ENCODE measurements at places on chromosomes 7 and 10.
A peak's percentile ranks its signal among the peaks of the same experiment; 100 is the strongest.

GRCh38 chr7:105295596-105296352, 92.9 kb downstream of the SRPK2 start:
- no peak for DNase-seq

GRCh38 chr7:64775289-64775688, 18.9 kb upstream of the ZNF138 start:
- DNase-seq, result no peak

DNA sequence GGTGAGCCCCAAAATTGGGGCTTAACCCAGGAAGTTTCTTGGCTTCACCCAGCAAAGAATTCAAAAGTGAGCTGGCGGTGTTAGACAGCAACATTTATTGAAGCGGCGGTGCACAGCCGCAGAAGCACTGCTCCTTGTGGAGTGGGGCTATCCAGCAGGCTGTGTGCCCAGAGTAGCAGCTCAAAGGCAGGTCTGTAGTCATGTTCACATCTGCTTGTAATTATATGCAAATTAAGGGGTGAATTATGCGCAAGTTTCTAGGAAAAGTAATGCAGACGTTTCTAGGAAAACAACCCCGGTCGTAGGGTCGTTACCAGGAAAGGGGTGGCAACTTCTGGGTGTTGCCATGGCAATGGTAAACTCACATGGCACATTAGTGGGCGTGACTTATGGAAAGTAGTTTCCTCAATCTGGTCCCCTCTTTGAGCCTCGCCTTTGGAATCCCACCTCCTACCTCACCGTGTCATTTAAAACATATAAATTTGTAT, 13.7 kb upstream of the KBTBD2 start:
- DNase-seq, result peak; percentile 62

- no peak for DNase-seq
Measured at GRCh38 chr7:123271231-123271630, 71.5 kb upstream of the SLC13A1 start.

DNA sequence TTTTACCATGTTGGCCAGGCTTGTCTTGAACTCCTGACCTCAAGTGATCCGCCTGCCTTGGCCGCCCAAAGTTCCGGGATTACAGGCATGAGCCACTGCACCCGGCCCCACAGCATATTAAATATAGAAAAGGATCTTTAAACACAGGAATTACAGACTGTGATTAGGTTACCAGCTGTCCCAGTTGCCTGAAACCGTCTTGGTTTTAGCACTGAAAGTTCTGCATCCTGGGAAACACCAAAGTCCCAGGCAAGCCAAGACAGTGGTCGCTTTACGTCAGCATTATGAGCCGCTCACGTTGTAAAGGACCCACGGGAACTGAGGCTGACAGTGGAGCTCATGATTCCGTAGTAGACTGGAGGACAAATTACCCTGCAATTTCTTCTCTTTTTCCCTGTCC, 69.0 kb upstream of the FAM180A start:
- DNase-seq, result no peak

DNA sequence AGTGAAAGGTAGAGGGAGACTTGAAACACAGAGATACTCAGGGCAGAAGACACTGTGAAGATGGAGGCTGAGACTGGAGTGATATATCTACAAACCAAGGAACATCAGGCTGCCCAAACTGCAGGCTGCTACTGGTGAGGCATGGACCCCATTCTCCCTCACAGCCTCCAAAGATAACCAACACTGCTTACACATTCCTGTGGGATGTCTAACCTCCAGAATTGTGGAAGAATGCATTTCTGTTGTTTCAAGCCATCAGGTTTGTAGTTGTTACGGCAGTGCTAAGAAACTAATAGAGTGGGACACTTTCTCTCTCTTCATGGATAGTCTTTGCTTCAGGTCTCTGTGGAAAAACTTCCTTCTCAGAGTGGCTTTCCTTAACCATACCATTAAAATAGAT, 182.6 kb upstream of the TMEM106B start:
- DNase-seq, result no peak

DNA sequence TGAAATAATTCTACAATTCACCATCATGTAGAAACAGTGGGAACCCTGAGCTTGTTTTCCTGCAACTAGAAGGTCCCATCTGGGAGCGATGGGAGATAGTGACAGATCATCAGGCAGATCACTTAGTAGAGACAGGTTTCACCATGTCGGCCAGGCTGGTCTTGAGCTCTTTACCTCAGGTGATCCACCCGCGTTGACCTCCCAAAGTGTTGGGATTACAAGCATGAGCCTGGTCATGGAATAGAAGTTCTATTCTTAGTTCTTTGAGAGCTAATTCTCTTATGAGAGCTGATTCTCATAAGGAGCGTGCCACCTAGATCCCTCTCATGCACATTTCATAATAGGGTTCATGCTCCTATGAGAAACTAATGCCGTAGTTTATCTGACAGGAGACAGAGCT, 778.0 kb upstream of the AUTS2 start:
- no peak for DNase-seq

DNA sequence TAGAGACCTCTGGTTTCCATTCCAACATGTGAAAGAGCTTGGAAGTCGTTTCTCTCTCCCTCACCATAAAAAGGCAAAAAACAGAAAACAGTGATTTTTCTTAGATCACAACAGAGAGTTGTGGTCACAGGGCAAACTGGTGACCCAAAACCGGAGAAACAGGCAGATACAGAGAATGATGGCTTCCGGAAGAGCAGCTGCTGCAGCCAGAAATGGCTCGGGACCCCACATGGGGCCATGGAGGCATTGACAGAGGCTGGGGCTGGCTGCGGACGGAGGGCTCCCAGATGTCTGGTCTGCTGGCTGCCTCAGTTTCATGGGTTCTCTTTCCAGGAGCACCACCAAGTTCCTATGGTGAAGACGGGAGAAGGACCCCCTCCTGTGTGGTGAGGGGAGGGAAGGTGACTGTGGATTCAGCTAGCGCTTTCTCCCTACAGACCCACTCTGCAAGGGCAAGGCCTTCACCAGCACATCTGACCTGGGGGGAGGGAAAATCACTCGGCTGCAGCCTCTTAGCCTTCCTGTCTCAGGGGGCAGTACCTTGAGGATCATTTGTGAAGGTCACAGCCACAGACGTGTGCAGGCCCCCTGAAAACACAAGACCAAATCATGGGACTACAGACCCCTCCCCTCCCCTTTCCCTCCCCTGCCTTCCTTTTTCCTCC, 81.4 kb downstream of the WDR37 start:
- DNase-seq, result no peak

DNA sequence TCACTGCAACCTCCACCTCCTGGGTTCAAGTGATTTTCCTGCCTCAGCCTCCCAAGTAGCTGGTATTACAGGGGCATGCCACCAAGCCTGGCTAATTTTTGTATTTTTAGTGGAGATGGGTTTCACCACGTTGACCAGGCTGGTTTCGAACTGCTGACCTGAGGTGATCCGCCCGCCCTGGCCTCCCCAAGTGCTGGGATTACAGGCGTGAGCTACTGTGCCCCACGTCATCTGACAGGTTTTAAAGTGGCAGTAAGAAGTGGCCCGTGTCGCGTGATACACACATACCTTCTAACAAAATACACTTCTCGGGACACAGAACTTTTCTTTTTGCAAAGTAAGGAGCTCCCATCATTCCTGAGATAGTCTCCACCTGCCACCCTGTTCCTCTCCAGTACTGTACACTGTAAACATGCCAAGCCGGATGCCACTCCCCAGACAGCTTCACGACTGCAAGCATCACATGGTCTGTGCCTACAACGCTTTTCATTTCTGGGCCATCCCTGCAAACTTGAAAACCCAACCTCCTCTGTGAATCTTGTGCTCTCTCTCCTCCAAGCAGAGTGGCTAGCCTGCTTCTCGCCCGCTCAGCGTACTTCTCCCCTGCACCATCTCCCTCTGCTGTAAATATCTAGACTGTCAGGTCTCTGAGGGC, 256.3 kb upstream of the KLF14 start:
- DNase-seq, result no peak

- DNase-seq, result no peak
Measured at GRCh38 chr7:100465702-100466311, 1.7 kb upstream of the SPACDR start.

DNA sequence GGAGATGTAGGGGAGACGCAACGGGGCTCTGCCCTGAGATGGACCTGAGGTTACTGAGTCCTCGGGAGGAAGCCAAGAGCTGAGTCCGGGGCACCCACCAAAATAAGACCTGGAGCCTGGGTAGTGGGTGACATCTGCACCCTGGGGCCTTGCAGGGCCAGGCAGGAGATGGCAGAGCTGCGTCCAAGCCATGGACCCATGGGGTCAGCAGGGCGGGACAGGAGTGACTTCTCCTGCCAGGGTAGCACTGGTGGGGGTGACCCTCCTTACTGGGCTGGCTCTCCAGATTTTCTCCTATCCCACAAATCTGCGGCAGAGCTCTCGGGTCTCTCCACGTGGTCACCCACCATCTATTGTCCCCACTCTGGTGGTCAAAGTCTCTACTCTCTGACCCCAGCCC, 2.1 kb downstream of the GHRHR start:
- DNase-seq, result no peak

- DNase-seq, result no peak
Measured at GRCh38 chr10:110514848-110515247, 17.1 kb downstream of the DUSP5 start.

DNA sequence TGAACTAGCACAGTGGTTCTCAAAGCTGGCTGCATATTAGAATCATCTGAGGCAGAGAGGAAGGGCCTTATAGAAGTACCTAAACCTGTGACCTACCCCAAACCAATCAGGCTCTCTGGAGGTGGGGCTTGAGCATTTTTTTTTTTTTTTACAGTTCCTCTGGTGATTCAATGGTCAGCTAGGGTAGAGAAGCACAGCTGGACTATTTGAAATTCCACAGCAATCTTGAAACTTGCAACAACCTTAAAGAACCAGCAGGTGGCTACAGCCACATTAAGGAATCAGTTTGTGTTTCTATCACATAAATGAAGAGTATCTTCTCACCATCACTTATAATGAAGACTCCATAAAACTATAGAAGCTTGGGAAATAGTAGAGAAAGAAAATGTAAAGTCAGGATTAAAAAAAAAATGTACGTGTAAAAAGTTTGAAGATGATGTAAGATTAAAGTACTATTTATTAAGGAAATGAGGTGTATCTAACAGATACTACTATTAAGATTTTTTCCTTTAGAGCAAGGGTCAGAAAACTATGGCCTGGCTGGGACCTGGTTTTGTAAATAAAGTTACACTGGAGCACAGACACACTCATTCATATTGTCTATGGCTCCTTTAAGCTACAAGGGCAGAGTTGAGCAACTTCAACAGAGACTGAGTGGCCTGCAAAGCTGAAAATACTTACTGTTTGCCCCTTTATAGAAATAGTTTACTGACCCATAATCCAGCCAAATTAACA, 3.8 kb downstream of the RTKN2 start:
- DNase-seq, result no peak

DNA sequence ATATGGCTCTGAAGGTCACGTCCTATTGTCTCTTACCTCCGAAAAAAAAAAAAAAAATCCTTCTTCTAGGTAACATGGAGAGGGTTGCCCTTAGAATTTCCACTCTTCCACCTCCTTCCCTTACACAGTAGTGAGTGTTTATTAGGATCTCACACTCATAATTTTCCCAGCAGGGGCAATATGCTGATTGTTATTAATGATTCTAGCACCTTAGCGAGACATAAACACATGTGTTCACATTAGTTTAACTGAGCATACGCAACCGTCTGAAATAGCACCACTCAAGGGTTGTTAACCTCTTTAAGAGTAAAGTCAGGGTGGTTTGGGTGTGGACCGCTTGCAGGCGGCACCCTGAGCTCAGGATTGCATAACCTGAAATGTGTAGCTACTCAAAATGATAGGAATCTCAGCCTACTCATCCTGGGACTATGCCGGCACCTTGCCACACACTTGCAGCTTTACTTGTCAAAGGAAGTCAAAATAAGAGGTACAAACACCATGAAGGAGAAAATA, 52.2 kb downstream of the CPEB3 start:
- no peak for DNase-seq

DNA sequence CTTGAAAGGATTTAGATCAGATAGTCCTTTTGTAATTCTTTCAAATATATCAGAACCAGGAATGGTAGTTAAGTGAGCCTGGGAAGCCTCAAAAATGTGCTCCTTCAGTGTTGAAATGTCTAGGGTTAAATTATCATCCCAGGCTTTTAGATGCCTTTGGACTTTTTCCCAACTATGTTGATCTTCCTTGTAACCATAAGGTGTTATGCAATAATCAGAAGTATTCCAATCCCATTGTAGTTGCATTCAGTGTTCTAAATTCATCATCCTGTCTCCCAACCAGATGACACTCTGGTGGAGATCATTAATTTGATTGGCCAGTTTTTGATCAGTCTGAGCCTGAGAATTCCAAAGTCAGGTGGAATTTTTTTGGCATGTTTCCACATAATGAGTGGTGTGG, 35.1 kb upstream of the AKR1C2 start:
- no peak for DNase-seq

DNA sequence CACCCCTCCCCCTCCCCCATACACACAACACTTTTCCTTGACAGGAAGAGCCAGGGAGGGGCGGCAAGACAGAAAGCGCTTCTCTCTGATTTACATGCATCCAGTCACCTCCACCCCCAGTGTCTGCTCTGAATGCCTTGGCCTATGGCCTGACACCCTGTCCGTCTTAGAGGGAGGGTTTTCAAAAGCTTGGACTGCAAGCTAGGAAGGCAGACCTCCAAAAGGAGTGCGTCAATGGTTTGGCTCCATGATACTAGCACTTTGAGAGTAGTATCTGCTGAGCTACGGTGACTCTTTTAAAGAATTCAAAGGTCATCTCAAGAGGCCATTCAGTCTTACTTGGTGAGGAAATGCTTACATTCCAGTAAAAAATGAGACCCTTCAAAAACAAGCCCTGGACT, 20.3 kb upstream of the PAX2 start:
- DNase-seq, result no peak

GRCh38 chr10:34008656-34009055, 674.2 kb upstream of the NRP1 start:
- DNase-seq, result no peak

DNA sequence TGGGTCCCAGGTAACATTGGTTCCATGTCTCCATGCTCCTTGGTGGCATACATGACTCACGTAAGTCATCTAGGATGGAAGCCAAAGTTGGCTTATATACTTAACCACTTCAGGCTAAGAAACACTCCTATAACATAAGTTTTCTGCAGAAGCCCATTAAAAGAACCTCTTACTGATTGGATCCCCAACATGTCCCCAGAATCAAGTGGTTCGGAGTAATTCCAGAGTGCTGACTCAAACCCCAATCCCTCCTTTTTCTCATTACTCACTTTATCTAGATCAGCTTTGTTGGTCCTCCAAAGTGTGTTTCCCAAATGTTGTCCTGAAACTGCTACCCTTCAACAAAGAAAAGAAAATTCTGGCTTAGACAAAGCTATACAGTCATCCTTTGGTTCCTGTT, 10.1 kb upstream of the ATOH7 start:
- DNase-seq, result no peak

GRCh38 chr7:111931016-111931517, 275.1 kb downstream of the DOCK4 start:
- DNase-seq, result no peak

GRCh38 chr10:58444876-58445275, 59.7 kb downstream of the TFAM start:
- no peak for DNase-seq

Measured in activated T-helper 1 cell treated with anti-CD3 and anti-CD28 coated beads, Interleukin-2, amount 50 U/mL, for 16 hours (primary cell).